ENCODE measurements at places on chromosomes 2 and 18.

DNA sequence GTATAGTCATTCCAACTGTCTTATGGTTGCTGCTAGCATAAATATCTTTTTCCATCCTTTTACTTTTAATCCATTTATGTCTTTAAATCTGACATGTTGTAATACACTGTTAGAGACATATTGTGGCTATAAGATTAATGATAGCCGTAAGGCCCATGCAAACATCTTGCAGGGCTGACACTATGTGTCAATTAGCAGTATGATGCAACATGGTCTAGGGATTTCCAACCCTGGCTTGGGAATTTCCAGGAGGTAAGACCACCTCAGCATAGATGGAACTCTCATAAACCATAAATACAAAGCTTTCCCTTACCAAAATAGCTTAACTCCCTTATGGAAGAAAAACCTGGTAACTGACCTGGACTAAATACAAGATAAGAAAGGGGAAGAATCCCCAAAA is 16.5 kb downstream of the SCLY start:
- no peak for DNase-seq

DNA sequence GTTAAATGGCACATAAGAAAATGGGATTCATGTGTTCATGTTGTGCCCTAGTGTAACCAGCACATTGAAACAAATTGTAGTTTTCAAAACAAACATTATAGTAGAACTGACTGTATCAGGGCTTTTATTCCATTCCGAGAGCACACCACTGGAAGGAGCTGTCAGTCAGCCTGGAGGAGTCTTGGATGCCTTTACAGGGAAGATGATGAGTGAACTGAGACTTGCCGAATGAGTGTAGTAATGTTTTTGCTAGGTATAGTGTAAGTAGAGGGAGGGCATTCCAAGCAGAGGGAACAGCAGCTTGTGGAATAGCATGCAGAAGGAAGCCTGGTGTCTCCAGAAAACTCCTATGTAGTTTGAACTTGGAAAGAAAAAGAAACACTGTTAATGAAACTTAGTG is 183.5 kb downstream of the MCFD2 start:
- no peak for DNase-seq

DNA sequence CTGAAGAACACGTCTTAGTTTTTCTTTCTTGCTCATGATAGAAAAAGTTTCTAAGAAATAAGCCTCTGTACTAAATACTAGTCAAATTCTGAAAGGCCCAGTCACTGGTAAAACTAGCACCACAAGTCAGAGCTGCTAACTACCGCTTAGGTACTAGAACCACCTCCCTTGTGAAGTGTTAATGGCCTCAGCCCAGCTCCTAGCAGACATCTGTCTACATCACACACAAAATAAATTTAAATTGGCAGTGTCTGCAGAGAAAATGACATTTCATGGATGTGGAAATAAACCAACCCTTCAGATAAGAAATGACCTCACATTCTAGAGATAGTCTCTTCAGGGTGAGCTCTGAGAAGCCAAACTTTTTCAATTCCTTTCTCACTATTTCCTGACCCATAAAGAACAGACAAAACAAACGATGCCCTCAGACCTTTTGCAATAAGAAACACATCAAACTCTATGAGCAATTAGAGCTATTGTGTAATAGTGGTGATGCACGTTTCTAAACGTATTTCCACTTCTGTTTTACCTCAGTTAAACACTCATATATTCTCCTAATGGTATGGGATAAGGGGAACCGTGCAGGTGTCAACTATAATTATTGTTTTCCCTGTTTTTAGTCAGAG is 70.3 kb upstream of the DSG1 start:
- DNase-seq: no peak

DNA sequence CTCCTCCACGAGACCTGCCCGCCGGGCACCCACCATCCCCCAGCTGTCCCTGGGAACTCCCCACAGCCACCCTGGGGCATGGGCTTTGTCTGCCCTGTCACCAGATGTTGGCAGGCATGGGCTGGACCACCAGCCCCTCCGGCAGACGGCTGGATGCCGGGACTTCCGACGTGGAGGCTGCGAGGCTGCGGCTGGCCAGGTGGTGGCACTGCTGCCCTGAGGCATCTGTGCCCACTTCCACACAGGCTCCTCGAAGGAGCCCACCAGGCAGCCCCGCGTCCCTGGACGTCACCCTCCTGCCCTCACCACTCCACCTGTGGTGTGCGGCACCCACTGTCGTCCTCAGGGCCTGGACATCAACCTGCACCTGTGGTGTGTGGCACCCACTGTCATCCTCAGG is 319.9 kb upstream of the SALL3 start:
- DNase-seq: no peak

DNA sequence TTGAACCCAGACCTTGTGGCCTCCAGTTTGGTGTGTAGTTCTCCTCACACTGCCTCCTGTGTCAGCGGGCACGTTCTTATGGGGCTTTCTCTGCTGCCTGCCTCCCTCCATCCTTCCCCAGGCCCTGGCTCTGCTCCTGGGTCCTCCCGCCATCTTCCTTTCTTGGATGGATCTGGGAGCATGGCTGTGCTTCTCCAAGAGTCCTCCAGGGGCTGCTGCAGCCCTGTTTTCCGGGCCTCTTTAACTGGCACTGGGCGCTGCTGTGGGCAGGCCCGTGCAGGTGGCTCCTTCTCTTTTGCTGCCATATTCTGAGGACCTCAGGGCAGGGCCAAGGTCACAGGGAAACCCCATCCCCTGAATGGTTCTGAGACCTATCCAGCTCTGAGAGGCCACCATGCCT is 17.8 kb downstream of the THNSL2 start:
- no peak for DNase-seq

DNA sequence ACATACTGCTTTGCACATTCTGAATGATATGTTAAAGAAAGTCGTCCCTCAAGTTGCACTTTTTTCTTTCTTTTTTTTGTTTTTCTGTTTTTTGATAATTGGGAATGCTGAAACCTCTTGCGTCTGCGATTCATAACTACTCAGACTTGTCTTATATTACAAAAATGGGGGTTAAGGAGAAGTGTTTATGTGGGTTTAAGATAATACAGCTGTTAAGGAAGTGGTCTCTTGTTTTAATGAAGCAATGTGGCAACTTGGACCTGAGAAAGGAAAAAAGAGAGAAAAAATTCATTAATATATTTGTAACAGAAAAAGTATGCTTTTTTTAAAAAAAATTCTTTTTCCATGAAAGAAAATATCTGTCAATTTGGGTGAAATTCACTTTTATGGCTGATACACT is 268.5 kb upstream of the CCDC68 start:
- DNase-seq: no peak
